ENCODE measurements at places on chromosomes 7 and 10.
A peak's percentile ranks its signal among the peaks of the same experiment; 100 is the strongest.

DNA sequence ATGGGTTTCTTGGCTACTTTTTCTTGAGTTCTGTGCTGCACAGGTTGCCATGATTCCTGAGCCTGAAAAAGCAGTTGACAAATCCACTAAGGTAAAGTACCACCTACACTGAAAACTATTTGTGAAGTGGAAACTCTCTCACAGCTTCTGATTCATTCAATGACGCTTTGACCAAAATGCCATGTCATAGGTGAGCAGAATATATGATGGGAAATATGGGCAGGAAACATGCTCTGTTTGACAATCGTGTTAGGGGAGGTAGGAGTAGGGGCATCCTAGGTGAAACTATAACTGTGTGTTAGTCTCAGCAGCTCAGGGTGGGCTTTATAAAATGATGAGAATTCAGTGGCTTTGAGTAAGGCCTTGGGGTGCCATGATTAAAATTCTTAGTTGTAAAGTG, 69.6 kb upstream of the ELMO1 start:
- no peak for DNase-seq

DNA sequence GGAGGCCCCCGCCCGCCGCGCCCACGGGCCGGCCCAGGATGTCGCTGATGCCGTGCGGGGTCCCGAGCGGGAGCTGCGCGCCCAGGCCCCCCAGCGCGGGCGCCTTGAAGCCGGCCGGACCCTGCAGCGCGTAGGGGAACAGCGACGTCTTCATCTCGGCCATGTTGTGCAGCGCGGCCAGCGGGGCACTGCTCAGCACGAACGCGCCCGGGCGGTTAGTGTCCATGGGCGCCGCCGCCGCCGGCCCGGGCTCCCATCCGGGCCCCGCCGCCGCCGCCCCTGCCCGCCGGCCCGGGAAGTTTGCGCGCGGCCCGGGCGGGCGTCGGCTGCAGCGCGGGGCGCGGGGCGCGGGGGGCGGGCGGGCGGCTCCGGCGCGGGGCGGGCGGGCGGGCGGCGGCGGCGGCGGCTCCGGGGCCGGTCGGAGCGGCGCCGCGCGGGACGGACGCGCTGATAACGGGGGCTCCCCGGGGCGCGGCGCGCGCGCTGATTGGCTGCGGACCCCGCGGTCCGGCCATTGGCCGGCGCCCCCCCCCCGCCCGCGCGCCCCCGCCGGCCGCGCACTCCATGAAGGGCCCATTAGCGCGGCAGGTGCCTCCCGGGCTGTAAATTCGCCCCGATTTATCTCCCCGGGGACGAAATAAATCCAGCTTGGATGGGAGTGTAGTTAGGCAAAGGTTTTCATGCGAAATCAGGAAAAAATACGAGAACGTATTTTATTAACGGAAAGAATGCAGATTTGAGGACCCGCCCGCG, at the start of gene NKX6-2:
TSS of gene NKX6-2 (minus strand) at position 425 of the 753 bp plus-strand sequence. CDS start at position 226, 199 bp downstream.
- no peak for DNase-seq

DNA sequence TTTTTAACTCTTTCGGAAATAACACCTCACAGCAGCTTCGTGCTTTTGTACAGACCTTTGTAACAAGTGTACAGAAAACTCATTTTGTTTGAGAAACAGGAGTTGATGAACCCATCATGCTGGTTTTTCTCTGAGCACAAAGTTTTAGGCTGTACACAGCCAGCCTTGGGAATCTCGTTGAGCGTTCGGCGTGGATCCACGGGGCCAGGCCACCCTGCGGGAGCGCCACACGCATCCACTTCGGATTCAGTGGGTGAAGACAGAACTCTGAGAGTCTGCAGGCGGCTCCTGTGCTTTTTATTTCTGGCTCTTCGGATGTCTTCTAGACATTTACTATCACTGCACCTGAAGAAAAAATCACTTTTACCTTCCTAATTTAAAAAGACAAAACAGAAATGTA, 131.2 kb downstream of the SMURF1 start:
- no peak for DNase-seq

DNA sequence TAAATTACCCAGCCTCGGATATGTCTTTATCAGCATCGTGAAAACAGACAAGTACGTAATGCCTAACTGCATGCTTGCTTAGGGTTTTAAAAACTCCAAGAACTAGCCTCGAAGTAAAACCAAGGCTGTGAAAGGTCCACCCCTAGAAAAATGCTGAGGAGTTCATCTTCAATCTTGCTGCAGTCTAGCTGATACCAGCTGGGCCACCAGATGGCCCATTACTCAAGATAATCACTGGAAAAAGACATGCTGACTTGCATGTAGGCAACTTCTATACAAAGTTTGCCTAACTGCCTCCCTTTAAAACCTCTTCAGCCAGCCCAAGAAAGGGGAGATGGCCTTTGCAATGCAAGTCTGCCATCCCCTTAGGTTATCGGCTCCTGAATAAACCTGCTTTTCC, 614.1 kb downstream of the GALNT17 start:
- no peak for DNase-seq

- DNase-seq = no peak
These were observed 1.1 kb downstream of the CCDC126 start for GRCh38 chr7:23598296-23598695.

GRCh38 chr7:103540338-103540737, 94.3 kb upstream of the SLC26A5 start:
- DNase-seq = no peak

DNA sequence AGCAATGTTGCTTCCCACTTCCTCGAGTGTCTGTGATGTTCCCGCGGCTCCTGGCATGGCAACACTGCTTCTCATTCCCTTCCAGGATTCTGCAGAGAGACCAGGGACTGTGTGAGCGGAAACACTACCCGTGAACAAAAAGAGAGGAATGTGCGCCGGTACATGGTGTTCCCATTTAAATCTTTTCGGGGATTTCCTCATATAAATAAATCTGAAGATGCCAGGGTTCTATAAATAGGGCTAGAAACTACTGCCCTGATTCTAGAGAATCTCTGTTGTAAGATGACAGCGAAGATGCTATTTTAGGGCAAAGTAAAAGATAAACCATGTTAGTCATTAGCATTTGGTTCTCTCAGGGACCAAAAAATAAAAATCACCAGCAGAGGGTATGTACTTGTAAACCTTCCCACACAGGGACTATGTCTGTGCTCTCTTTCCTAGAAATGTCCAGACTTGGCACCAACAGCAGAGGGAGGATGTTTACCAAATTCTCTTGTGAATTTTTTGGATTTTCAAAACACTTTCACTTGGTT, 92.2 kb upstream of the DDC start:
- no peak for DNase-seq

- peak; percentile 64 for DNase-seq
These were observed 46.7 kb downstream of the MICALL2 start for GRCh38 chr7:1412322-1413261.

- no peak for DNase-seq
These were observed 27.1 kb downstream of the PRF1 start for GRCh38 chr10:70575486-70575873.

GRCh38 chr10:6518791-6519429, 61.2 kb downstream of the PRKCQ start:
- DNase-seq = no peak

DNA sequence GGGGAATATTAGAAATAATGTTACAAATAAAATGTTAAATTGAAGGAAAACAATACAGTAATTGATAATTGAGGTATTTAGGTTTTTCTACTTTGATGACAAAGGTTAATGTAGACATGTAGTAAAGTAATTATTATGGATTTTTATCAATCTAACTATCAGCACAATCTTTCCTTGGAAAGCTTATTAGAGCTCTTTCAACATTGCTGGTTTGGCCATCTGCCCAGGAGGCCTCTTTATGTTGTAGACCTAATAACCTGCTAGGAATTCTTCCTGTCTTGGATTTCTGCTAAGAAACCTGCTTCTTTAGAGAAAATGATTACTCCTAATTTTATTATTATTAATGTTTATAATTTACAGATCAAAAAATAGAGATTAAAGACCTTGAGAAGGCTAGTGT, 78.9 kb downstream of the CHRM2 start:
- DNase-seq = no peak

GRCh38 chr10:129769381-129770116, 194.5 kb downstream of the EBF3 start:
- no peak for DNase-seq

DNA sequence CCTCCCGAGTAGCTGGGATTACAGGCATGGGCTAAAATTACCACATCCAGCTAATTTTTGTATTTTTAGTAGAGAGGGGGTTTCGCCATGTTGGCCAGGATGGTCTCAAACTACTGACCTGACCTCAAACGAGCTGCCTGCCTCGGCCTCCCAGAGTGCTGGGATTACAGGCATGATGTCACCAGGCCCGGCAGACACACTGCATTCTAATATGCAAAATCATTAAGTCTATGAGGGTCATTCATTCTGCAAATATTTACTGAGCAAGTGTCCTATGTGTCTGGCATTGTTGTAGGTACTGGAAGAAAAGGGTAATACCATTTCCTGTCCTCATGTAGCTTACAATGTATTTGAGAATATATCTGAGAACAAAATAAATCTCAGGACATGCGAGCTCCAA, 2.7 kb downstream of the PUS7 start:
- DNase-seq = no peak

DNA sequence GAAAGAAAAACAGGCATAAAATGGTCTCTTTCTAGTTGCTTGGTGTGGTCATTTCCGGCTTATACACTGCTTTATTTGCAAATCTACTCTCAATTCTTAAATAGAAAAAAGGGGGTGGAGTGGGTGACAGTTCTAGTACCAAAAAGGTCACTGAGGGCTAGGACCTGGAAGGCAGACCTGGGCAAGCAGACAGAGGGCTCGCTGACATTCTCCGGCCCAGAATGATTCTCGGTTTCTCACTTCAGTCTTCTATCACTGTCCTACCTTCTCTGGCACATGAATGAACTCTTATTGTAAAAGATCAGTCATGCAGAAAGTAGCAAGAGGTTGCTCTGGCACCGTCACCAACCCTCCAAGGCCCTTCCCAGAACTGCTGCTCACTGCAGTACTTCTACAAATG, 54.0 kb downstream of the MALSU1 start:
- no peak for DNase-seq

DNA sequence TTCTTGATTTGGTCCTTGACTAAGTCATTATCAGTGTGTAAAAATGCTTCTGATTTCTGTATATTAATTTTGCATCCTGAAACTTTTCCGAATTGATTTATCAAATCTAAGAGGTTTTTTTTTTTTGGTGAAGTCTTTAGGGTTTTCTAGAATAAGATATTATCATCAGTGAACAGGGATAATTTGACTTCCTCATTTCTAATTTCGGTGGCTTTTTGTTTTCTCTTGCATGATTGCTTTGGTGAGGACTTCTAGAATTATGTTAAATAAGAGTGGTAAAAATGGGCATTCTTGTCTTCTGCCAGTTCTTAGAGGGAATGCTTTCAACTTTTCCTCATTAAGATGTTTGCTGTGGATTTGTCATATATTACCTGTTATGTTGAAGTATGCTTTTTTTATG, 170.5 kb downstream of the CCDC7 start:
- DNase-seq = no peak

DNA sequence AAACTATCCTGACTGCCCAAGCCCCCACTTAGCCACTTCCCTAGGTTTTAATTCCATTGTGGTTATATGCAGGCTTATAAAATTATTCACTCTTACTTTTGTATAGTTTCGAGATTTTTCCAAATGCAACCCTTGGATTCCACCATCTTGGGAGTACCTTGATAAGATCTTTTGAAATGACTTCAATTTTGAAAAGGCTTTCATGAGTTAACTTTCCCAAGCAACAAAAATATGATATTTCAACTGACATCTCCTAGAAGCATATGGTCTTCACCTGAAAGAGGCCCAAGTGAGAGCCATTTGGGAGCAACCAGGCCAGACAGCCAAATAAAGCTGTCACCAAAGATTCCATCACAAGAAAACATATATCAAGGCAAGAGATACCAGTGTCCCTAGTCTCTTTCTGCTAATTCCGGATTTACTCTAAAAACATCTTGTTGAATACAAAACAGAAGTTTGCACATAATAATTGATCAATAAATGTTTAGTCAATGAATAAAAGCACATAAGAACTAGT, 1.7 kb upstream of the ST8SIA6 start:
- no peak for DNase-seq

GRCh38 chr10:116756277-116756676, 13.9 kb upstream of the HSPA12A start:
- DNase-seq = peak; percentile 25

- no peak for DNase-seq
These were observed 131.1 kb upstream of the ABCB5 start for GRCh38 chr7:20484356-20484755.

DNA sequence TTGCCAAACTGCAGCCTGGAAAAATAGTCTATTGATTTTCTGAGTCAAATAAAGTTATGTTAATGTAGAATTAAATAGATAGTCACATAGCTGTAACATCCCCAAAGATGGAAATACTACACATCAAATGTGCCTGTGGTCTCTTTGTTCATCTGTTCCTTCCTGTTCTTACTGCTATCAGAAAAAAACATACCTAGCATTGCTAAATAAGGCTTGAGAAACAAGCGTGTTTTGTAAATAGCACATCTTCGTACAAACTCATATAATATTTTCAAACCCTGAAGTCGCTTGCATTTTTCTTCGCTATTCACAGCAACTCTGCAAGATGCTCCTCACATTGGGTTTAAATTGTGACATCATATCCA, 116.1 kb downstream of the KLF6 start:
- no peak for DNase-seq

DNA sequence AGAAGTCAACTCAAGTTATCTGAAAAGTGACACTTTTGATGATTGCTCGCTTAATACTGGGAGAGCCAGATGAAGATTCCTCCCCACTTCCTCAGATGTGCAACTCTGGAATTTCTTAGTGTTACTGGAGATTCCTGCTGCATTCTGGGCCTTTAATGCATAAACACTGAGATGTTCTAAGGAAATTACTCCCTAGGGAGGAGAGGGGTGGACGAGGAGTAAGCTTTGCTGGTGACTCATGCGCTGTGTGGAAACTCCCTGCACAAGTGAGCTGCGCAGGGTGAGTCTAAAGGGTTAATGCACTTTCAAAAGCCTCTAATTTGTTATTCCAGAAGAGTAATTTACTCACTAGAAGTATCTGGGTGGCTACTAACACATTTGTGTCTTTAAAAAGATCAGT, 46.3 kb downstream of the EGFR start:
- DNase-seq = no peak

GRCh38 chr7:51476026-51476425, 159.4 kb upstream of the COBL start:
- no peak for DNase-seq

GRCh38 chr10:4241724-4242345, 456.8 kb upstream of the KLF6 start:
- DNase-seq = no peak

DNA sequence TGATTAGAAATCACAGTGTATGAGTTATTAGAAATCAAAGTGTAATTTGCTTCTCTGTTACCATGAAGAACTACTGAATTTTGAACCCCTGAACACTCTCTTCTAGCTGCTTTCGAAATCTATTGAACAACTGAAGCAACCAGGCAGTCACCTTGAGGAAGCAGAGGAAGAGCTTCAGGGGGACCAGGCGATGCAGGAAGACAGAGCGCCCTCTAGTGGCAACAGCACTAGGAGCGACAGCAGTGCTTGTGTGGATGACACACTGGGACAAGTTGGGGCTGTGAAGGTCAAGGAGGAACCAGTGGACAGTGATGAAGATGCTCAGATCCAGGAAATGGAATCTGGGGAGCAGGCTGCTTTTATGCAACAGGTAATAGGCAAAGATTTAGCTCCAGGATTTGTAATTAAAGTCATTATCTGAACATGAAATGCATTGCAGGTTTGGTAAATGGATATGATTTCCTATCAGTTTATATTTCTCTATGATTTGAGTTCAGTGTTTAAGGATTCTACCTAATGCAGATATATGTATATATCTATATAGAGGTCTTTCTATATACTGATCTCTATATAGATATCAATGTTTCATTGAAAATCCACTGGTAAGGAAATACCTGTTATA, 170.7 kb downstream of the HDAC9 start:
- DNase-seq = peak; percentile 28

- no peak for DNase-seq
These were observed 217.6 kb upstream of the TCF7L2 start for GRCh38 chr10:112732277-112732921.

All from hypothalamus (tissue), 51 donors.